ENCODE measurements at places on chromosomes 13 and 19.
A peak's percentile ranks its signal among the peaks of the same experiment; 100 is the strongest.

GRCh38 chr13:102191951-102192502 is 209.8 kb downstream of the FGF14 start:
- DNase-seq = no peak

DNA sequence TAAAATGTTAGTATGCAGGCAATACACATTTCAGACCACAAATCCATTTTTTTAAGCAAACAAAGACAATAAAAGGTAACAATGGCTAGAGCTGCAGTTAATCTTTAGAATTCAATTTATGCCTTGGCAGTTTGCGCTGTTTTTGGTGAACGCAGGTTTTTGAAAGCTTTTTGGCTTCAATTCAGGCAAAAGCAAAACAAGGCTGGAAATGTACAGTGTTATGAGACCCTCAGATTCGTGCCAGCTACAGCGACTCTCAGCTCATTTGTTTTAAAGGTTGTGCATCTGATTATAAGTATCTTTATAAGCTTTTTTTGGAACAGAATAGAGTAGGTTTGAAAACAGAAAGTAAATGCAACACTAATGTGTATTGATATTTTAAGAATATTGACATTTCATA is 63.6 kb upstream of the SOX1 start:
- no peak for DNase-seq

GRCh38 chr19:751501-752341 is 809 bp downstream of the MISP start:
- peak; percentile 85 for DNase-seq

DNA sequence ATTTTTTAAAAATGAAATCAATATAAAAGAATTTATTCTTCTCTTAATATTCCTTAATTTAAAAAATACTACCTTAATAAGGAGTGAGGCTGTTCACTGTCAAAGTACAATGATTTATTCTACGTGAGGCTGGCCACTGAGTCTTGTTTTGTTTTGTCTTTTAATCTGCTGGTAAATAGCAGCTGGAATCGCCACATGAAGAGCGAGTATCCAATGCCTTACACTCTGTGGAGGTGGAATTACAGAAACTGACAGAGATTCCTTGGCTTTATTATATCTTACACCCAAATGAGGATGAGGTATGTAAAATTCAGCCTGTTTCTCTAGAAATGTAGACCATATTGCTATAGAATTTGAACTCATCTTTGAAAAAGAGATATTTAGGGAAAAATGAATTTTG is 52.9 kb upstream of the AKAP11 start:
- no peak for DNase-seq

DNA sequence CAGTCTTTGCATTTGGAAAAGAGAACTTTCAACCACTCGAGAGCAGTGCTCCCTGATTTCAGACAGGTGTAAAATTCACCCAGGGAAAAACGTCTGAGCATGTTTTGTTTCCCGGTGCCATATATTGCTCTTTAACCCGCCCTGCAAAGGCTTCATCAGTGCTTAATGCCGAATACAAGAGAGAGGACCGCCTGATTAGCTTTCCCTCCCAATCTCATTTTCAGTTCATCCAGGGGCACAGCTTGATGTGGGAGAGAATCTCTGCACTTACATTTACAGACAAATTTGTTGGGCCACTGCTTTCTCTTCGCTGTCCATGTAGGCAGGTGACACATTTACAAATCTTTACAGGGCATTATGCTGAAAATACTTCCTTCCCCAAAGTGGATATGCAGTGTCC is 499.1 kb downstream of the LIG4 start:
- no peak for DNase-seq

DNA sequence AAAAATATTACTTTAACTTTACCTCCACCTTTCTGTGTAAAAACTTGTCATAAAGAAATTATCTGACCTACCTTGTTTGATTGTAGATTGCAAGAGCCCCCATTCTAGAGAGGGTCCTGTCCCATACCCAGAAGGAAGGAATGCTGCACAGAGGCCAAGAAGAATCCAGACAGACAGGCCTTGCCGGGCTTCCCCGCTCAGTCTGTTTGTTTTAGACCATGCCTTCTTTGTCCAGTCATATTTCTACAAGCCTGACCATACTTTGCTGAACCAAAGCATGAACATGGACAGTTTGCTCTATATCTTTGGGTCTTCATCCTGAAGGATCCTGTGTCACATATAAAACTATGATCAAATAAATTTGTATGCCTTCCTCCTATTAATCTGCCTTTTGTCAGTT is 95.8 kb upstream of the MYCBP2 start:
- no peak for DNase-seq

- peak; percentile 47 for DNase-seq
Measured at GRCh38 chr13:46665248-46665632, 112.3 kb downstream of the LRCH1 start.

- no peak for DNase-seq
Measured at GRCh38 chr13:44309794-44310757, 63.5 kb upstream of the SERP2 start.

DNA sequence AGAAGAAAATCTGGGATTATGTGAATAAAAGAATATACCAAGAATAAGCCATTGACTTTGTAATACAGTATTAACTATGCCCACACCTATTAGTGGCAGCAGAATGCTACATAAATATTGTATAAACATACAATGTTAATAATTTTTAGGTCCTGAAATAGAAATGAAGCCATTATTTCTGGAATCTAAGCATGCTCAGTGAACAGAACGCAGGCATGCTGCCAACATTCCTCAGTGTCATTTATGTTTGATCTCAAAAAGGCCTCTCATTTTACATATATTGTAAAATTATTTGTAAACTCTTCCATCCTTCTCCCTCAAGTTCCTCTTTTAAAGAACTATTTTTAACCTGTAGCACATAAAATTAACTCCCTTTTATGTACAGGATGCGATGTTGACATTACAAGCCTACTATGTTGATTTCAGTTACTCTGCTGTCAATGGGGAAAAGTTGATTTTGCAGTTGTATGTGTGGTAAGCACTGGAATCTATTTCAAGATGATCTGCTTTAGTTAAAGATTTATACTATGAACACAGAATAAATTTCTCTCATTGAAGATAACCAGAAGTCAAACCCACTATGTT is 118.8 kb downstream of the VWA8 start:
- DNase-seq = peak; percentile 68

All from adipocyte (in vitro differentiated cells).